Left lung (tissue), 14 donors: ENCODE measurements at places on chromosomes 11 and 22.
A peak's percentile ranks its signal among the peaks of the same experiment; 100 is the strongest.

DNA sequence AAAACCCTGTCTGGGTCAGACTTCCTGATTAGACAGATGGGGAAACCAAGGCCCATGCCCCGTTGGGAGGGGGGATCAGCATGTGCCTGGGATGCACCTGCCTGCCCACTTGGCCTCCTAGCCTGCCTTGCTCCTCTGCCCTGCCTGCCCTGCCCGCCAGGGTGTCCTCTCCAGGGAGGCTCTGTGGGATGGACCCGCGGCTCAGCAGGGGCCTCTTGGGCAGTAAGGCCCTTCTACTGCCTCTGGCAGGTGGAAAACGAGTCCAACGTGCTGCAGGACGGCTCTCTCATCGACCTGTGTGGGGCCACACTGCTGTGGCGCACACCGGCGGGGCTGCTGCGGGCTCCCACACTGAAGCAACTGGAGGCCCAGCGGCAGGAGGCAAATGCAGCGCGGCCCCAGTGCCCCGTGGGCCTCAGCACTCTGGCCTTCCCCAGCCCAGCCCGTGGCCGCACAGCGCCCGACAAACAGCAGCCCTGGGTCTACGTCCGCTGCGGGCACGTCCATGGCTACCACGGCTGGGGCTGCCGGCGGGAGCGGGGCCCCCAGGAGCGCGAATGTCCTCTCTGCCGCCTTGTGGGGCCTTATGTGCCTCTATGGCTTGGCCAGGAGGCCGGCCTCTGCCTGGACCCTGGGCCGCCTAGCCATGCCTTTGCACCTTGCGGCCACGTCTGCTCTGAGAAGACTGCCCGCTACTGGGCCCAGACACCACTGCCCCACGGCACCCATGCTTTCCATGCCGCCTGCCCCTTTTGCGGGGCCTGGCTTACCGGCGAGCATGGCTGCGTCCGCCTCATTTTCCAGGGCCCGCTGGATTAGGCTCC lies 4.7 kb upstream of the DPP3 start:
- DNase-seq: no peak

- peak; percentile 28 for DNase-seq
Observed at GRCh38 chr11:121291896-121292494, 576 bp upstream of the SC5D start.

GRCh38 chr22:27557286-27558008 lies 244.1 kb downstream of the MN1 start:
- no peak for DNase-seq

GRCh38 chr22:31286360-31287255 lies 5.7 kb downstream of the PIK3IP1 start:
- peak; percentile 52 for DNase-seq

GRCh38 chr11:92838759-92839310 lies 130.6 kb upstream of the MTNR1B start:
- DNase-seq: no peak

DNA sequence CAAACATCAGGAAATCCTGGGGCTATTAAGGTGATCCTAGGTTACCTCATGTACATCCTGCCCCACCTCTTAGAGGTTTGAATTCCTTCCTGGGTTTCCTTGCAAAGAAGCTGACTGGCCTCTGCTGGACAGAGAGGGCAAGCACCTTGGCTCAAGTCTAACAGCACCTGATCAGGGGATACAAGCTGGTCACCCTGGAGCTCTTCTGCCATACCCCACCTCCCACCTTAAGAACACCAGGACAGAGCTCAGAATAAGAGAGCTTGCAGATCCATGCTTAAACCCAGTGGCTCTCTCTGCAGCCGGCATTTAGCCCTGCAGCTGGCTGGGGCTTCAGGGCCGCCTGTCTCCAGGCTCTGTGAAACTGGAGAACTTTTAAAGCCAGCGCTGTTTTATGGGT lies 386.6 kb upstream of the NARS2 start:
- no peak for DNase-seq

- DNase-seq: no peak
Observed at GRCh38 chr11:126599217-126599897, 243.9 kb downstream of the ST3GAL4 start.

DNA sequence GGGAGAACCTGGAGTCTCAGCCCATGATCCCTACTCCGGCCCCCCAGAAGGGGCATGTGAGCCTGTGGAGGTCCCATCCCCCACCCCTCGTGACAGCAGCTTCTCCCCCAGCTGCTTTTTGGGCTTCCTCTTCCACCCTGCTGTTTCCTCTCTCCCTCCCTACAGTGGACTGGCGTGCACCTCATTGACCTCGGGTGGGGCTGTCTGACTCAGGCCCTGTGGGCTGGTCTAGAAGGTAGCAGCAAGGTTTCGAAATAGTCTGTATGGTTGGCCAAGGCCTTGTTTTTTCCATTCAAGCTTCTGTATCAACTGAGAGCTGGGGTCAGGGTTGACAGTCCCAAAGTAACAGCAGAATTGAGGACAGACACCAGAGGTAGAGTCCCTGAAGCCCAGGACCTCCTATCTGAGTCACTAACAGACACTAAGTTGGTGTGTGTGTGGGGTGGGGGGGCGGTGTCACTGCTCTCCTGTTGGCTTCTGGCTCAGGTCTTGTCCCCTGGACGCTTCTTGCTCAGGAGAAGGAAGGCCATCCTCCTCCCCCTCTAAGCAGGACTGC lies 7.7 kb downstream of the SLC37A2 start:
- no peak for DNase-seq

- no peak for DNase-seq
Observed at GRCh38 chr11:122888162-122888561, 5.6 kb downstream of the JHY start.

- DNase-seq: no peak
Observed at GRCh38 chr22:46589871-46590271, 30.3 kb upstream of the GRAMD4 start.

DNA sequence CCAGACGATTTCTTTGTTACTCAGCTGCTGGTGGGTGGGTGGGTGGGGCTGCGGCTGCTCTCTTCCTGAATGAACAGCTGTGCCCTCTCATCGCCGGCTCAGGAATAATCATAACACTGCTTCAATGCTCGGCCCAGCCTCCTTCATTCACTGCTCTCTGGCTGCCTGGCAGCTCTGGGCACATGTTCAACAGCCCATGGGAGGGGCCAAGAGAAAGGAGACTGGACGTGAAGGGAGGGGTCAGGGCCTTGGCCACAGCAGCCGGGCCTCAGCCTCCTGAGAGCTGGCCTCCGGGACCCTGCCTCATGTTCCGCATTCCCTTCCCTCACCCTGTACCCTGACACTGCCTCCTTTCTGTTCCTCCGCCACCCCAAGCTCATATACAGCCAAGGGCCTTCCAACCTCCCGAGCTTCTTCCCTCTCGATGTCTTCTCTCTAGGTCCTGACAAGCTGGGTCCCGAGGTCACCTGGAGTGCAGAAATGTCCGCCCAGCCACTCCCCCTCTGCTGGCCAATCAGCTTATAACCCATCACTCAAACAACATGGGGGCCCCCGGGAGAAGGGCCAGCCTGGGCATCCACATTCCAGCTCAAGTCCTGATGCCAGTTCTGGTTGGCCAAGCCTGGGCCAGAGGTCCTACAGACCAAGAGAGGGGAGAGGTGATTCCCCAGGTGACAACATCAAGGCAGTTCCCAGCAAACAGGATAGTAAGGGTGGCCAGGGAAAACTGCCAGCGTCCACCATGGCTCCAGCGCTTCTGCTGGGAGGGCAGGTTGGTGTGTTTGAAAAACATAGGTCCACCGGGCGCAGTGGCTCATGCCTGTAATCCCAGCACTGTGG lies 3.2 kb upstream of the CSDC2 start:
- peak; percentile 96 for DNase-seq

DNA sequence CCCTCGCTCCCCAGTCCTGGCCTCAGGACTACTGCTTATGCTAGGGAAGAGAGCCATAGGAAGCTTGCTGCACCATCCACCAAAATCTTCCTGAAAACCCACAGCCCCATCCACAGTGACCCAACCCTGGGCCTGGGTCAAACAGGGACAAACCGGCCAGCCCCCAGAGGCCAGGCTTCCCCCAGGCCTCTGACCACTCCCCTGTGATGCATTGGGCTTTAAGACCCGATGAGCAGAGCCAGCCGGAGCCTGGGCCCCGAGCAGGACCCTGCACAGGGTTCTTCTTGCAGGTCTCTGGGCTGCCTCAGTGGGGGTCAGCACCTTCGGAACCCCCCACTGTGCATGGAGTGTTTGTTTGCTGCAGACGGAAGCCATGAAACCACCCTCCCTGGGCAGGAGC lies 583.7 kb downstream of the BRD1 start:
- DNase-seq: no peak

- DNase-seq: no peak
Observed at GRCh38 chr11:94020777-94021481, at the start of gene HEPHL1. Gene HEPHL1 (plus strand): TSS chr11:94021354. CDS start chr11:94021369, 15 bp downstream.

DNA sequence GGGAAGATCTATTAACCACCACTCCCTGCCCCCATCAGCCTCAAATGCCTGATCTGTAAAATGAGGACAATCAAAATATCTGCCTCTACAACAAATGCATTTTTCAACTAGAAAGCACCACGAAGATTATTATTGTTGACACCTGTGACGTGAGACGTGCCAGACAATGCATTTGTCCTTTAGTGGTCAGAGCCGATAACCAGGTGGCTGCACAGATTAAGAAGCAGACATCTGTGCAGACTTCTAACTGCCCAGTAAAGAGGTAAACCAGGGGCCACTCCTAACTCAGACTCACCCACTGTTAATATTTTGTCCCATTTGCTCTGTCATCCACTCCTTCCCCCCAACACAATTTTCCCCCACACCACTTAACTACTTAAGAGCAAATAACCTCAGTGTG lies 11.7 kb downstream of the PLEKHA7 start:
- no peak for DNase-seq

- DNase-seq: no peak
Observed at GRCh38 chr22:49241174-49241851, 586.4 kb downstream of the BRD1 start.

- no peak for DNase-seq
Observed at GRCh38 chr11:104997288-104997687, 25.7 kb downstream of the CASP5 start.

DNA sequence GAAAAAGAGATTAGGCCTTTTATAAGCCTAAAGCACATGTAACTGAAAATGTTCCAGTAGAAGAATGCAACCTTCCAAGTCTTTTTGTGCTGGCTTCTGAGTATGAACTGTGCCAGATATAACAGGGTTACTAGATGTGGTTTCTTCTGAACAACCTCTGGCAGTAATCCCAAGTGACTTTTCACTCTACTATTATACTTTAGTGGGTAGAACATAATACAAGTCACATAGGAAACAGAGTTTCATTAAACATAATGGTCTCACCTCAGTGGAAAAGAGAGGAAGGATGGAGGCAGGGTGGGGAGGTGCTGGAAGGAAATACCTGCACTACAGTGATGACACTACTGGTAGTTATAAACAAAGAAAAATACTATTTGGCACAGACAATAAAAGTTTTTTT lies 81.3 kb downstream of the PHF21A start:
- DNase-seq: peak; percentile 39

GRCh38 chr11:36228689-36229088 lies 60.5 kb downstream of the COMMD9 start:
- DNase-seq: no peak

GRCh38 chr11:86672007-86672621 lies at the start of gene ME3:
Gene ME3 (minus strand): TSS chr11:86672616.
- DNase-seq: peak; percentile 79

GRCh38 chr11:11292839-11293238 lies 60.2 kb downstream of the CSNK2A3 start:
- no peak for DNase-seq

DNA sequence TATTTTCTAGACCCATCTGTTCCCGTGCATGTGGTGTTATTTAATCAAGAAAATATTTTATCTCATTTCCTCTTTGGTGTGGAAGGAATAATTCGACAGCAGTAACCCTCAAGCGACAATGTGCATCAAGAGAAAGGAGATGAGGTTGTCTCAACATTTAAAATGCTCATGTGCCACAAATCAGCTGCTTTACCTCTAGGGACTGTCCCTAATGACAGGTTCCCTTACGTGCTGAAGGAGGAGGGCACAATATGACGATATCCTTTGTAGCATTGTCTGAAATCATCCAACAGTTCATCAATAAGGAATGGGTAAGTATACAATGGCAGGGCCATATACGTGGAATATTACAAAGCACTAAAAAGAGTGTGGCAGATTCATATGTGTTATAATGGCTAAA lies 7.0 kb upstream of the SYN3 start:
- DNase-seq: no peak

DNA sequence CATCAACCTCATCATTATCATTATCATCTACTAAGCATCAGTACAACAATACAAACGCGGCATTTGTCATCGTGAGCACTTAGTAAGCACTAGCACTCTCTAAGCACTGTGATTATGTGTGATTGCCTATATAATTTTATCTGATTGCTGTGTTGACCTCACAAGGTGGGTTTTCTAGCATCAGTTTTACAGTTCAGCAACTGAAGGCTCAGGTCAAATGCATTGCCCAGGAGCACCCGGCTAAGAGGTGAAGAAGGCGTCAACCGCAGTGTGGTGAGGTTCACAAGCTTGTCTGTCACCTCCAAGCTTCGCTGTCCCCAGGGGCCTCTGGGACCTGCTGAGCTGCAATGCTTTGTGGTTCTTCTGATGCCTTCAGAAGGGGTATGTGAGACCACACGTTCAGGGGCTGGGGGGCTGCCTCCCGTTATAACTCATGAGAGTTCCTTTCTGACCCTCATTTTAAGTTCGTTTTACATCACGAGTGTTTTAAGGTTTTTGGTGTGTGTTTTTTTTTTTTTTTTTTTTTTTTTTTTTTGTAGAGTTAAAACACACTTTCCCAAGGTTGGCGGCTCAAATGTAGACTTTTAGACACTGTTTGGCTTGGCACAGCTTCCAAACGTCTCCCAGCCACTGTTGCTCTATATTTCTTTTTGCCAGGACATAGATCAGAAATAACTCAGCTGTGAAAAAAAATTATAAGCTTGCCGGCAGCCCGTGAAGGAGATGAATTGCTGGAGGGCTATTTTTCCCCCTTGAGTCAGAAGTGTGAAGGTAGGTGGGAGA lies 33.8 kb upstream of the SCUBE1 start:
- DNase-seq: no peak

DNA sequence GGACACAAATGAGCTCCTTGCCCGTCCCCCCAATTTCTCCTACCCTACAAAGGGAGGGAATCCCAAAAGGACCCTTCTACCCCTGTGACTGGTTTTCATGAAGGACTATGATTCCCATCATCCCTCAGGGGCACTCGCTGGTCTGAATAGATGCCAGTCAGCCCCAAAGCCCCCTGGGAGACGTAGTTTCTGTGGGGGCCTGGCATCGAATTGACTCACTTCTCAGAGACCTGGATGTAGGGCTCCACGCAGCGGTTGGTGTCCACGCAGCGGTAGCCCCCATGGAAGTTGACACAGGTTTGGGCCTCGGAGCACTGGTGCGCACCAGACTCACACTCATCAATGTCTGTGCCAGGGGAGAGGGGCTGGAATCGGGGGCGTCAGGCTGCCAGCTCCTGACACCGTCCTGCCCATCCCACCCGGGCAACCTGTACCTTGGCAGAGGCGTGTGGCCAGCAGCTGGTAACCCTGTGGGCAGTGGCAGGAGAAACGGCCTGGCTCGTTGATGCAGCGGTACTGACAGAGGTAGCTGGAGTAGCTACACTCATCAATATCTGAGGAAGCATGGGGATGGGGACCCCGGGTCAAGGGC lies 4.4 kb downstream of the EFEMP2 start:
- peak; percentile 50 for DNase-seq

- DNase-seq: no peak
Observed at GRCh38 chr11:103380031-103380430, 270.8 kb downstream of the DYNC2H1 start.

- DNase-seq: no peak
Observed at GRCh38 chr11:129528296-129528695, 152.6 kb downstream of the BARX2 start.
